ENCODE measurements at places on chromosomes 4 and X.

DNA sequence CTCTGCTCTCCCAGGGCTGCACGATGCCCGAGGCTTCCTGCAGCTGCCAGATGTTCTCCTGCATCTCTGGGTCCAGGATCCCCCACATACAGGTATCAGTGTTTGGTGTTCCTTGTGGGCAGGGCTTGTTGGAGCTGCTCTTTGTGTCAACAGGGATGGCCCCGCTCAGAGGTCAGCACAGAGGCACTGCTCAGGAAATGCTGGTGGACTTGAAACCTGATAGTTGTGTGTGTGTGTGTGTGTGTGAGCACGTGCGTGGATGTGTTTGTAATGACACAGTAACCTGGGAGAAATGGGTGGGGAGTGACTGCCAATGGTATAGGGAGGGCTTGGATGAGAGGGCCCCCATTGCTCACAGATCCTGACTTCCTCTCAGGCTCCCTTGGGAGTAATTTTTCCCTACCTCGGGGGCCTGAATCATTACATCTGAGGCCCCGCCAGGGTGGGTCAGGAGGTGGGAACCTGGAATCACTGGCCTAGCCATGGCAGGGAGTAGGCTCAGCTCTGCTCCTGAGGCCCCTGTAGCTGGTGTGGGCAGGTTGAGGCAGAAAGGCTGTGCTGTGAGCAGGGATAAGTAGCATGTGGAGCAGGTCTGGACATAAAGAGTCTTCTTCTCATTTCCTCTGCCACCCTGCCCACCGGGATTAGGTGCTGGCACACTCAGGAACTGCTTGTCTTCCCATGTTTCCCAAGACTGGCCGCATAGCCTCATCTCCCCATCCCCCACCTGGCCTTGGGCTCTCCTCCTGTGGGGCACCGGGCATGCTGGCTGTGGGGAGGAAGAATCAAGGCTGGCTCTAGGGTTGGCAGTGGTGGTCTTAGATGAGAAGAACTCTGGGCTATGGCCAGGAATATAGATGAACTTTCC lies 2.5 kb upstream of the EFNB1 start:
- DNase-seq = no peak

GRCh38 chr4:10524196-10524833 lies 67.1 kb upstream of the ZNF518B start:
- no peak for DNase-seq

DNA sequence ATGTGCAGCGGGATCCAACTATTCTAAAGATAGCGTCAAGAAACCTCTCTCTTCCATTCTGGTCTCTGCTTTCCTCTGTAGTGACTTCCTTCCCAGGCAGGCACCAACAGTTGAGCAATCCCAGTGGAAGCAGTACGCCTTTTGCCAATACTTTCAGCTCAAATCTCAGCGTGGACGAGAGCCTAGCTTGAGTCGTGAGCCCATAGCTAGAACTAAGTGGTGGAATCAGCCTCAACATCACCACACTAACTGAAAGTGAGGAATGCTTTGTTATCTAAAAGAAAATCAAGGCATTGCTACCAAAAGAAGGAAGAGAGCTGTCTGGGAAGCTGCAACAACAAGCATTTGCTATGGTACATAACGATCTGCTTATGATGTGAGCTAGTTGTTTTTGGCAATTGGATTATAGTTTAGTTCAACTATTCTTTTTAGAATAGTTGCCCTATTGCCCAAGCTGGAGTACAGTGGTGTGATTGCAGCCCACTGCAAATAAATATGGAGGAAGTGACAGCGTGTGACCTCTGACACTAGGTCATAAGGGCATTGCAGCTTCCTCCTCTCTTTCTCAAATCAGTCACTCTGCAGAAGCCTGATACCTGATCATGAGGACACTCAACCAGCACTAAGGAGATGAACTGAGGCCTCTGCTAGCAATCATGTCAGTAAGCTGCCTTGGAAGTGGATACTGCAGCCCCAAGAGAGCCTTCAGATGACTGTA lies 24.7 kb upstream of the FRYL start:
- no peak for DNase-seq

GRCh38 chrX:134883137-134883700 lies 107.6 kb upstream of the SMIM10 start:
- no peak for DNase-seq

GRCh38 chrX:66915893-66916292 lies 277.0 kb upstream of the EDA2R start:
- DNase-seq = no peak

DNA sequence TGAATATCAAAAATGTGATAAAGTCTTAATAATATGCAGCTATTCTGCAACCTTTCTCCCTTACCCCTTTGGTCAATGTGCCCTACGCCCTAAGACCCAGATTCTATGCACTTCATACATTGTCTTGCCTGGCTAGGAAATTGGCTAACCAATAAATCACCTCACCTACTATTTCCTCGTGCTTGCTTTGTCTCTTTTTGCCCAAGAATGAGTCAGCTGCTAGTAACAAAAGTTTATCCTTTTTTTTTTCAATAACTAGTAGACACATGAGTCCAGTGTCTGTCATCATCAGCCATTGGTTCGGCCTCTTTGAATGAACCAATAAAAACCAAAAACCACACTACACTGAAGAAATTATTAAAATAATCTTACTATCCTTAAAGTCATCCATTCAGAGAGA lies 387.1 kb downstream of the PPP3CA start:
- DNase-seq = no peak

GRCh38 chrX:39592776-39593175 lies 505.0 kb downstream of the BCOR start:
- DNase-seq = no peak

DNA sequence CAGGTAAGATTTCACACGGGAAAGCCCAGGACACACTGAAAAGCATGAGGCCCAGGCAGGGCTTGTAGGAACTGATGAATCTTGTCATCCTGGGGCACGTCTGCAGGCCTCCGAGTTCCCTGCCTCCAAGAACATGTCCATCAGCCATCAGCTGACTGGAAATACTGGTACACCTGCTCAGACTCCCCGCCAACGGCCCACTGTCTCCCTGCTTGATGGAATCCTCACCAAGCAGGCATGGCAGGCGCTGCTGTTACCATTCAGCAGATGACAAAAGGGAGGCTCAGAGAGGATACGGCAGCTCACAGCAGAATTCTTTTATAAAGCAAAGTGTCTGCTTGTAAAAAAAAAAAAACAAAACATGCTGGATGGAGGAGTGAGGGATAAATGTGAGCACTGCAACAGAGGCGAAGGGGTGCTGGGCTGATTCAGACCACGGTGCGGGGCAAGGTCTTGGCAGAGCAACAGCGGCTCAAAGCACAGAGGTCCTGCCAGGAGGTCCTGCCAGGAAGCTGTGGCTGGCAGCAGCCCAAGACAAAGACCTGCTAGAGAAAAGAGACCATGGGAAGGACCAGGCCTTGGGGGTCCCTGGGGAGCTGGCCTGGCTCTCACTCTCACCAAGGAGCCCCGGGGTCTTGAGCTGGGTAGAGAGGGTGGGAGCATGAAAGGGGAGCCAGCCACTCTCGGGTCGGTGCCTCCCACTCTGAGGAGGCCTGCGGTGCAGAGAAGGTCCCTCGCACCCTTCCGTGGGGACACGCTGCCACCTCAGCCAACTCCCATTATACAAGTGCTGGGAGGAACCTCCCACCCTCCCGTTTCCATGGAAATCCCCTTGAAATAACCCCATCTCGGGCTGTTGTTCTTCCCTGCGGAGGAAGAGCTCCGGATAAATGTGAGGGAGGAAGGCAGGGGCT lies 25.6 kb downstream of the PPP2R2C start:
- no peak for DNase-seq

DNA sequence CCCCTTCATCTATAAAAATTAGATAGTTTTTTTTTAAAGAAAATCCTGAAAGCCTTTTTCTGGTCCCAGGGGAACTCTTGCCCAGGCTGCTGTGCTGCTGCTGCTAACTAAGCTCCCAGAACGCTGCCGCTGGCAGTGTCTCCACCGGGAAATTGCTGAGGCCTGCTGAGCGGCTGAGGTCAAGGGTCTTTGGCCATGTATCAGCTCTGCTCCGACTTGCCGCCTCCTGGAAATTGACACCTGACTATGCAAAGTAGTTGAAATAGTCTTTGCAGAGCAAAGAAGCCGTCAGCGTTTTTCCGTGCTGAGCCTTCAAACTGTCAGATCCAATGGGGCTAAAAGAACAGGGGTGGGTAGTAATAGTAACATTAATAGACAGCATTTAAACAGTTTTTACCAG lies 839 bp downstream of the QDPR start:
- DNase-seq = no peak

GRCh38 chr4:170007113-170007512 lies 19.1 kb downstream of the MFAP3L start:
- DNase-seq = no peak

- DNase-seq = no peak
Measured at GRCh38 chr4:14302021-14302420, 674.5 kb upstream of the BOD1L1 start.

DNA sequence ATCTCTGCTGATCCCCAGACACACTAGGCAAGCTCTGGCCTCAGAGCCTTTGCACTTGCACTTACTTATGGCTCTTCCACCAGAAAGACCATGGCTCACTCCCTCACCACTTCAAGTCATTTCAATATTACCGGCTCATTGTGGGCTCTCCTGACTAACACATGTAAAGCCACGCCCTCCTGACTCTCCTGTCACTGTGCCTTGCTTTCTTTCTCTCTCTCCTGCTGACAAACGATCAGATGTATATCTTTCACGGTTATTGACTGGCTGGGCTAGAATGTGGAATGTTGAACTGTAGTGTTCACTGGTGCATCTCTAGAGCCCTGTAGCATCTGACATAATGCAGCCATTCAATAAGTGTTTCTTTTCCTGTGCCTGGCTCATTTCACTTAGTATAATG lies 425.1 kb downstream of the RAB28 start:
- no peak for DNase-seq

All from activated CD4-positive, alpha-beta T cell treated with anti-CD3 and anti-CD28 coated beads for 4 hours (primary cell).